ENCODE measurements at places on chromosomes 1 and 21.

- DNase-seq: no peak
Measured at GRCh38 chr1:162950187-162950586, 89.2 kb upstream of the CCDC190 start.

DNA sequence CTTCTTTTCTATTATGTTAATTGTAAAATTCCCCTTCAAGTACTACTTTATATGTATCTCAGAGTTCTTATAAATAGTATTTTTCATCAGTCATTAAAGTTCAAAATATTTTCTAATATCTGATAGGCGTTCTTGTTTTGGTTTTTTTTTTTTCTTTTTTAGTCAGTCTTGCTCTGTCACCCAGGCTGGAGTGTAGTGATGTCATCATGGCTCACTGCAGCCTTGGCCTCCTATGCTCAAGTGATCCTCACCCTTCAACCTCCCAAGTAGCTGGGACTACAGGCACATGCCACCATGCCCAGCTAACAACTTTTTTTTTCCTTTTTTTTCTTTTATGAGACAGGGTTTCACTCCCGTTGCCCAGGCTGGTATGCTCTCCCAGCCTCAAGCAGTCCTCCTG is 27.3 kb downstream of the AGMAT start:
- no peak for DNase-seq

- peak; percentile 38 for DNase-seq
Measured at GRCh38 chr1:153490272-153491051, 30.0 kb upstream of the S100A7 start.

- no peak for DNase-seq
Measured at GRCh38 chr1:19633106-19633505, 11.0 kb upstream of the NBL1 start.

DNA sequence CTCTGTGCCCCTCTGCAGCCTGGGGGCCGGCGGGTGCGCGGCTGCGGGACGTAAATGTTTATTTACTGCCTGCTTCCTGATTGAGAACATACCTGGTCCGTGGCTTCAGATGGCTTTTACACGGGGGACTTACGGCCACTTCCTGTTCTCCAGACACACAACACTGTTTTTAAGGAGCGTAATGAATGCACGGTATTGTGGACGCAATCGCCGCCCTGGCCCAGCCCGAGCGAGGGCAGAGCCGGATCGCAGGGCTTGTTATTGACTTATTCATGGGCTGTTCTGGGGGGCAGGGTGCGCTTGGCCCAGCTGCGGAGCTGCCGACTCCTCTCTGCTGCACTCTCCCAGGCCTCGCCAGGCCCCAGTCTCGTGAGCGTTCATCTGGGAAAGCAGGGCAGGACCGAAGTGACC is 52.8 kb upstream of the ACTRT2 start:
- DNase-seq: no peak
